ENCODE measurements at places on chromosomes 1 and 21. TPM values are rescaled to one million over a fixed set of nuclear protein-coding genes. Genes with fewer than 3 reads are reported as not detected.

The FGR gene
- polyA plus RNA-seq: not detected

The FCN3 gene
- not detected for polyA plus RNA-seq

The PLEKHA6 gene
- 3.3 TPM for polyA plus RNA-seq

The PRELP gene
- 0.27 TPM for polyA plus RNA-seq

The CRNN gene
- not detected for polyA plus RNA-seq

The ASPM gene
- not detected for polyA plus RNA-seq

The JAM2 gene
- polyA plus RNA-seq: 10.5 TPM

The SLC9C2 gene
- not detected for polyA plus RNA-seq

Measured in Purkinje cell (primary cell).